Activated CD4-positive, CD25-positive, alpha-beta regulatory T cell treated with anti-CD3 and anti-CD28 coated beads, Interleukin-2, amount 50 U/mL, for 16 hours (primary cell): ENCODE measurements at places on chromosomes 12 and 14.
A peak's percentile ranks its signal among the peaks of the same experiment; 100 is the strongest.

- DNase-seq, result no peak
Measured at GRCh38 chr12:94092516-94093241, 55.7 kb upstream of the PLXNC1 start.

DNA sequence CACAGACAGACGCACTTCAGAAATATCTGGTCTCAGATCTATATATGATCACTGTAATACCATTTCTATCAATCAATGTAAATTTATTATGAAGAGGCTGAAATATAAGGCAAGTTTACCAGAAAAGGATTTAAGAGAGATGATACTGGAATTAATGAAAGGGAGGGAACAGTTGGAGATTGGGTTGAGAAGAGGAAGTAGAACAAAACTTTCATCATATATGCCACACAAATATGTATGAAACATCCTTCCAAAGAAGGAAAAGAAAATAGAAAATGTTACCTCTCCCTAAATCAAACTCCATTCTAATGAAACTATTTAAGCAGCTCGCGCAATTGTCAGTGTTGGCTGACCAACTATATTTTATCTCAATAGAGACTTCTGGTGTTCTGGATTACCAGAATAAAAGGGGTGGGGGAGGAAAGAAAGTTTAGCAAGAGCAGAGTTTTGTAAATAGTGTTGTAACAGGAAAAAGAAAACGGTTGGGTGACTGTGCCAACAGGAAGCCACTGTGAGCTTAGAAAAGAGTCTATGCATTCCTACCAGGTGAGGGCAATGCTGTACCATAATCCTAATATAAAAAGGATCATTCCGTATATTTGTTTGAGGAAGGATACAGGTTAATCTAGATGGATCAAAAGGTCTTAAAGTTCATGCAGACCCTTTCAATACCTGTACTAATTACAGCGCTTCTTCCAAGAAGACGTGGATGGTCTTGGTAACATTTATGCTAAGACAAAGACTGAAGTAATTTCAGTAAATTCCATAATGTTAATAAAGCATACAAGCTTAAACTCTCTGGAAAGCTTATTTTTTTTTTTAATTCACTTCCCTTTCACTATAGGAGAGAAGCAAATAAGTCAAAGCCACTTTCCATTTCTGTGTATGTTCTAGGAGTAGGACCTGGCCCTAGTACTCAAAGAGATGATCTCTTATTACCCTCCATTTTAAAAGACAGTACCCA, 14.5 kb upstream of the LLPH start:
- DNase-seq, result no peak

DNA sequence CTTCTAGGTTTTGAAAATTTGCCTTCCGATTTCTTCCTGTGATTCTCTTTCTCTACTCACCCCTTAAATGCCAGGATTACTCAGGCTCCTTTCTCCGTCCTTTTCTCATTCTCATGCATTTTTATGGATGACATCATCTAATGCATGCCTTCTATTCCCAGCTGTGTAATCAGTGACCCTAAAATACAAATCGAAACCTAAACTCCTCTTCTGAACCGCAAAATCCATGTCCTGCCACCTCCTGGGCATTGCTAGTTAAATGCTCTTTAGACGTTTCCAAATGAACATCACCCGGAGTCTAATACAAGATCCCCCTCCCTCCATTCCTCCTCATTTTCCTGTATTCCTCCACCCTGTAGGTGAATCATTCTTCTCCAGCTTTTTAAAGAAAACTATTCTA, 1703.1 kb upstream of the FLRT2 start:
- no peak for DNase-seq

DNA sequence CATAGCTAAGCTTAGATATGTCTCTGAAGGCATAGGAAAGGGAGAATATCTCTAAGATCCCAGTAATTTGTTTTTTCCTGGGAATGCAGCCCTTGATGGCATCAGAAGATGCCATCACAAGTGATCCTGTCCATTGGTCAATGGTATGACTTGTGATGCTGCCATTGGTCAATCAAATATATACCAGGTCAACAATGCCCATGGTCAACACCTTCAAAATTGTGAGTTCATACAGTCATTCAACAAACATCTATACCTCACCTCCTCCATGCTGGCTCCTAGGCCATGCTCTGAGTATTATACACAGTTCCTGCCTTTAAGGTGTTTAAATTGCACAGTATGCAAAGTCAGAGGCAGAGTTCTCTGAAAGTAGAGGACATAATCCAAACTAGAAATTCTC, 19.3 kb upstream of the IL22 start:
- DNase-seq, result no peak

- DNase-seq, result no peak
Measured at GRCh38 chr14:58129208-58129607, 22.8 kb downstream of the ARMH4 start.

DNA sequence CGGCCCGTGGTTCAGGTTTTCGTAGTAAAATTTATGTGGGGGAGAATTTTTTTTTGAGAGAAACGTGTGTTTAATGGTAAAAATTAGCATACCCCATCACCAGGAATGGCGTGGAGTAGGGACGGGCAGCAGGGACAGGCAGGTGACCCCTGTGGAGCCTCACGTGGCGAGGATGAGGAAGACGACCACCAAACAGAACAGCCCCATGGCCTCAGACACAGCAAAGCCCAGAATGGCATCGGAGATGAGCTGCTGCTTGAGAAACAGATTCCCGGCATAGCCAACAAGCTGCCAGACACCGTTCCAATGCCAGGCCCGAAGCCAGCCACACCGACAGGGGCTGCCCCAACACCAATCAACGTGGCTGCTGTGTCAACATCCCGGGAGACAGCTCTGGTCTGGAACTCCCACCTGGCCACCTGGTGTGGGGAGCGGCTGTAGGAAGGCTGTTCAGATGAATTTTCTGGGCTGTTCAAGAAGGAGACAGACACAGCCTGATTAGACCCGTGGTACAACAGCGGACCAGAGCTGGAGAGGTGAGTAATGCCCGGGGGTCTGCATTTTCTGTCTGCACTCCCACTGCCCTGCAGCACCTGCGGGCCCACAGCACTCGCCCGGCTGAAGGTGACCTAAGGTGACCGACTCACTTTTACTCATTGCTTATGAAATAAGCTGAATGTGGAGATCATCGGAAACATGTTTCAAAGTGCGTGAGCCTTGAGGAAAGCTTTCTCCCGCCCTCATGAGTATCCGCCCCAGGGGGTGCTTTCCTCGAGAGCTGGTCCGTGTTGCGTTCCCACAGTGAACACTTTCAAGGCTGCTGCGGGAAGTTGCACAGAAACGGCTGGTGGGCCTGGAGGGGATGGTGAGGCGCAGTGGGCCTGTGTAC, 10.6 kb downstream of the TMEM121 start:
- DNase-seq, result no peak

- DNase-seq, result no peak
Measured at GRCh38 chr14:40218282-40218941, 786.2 kb upstream of the FBXO33 start.

GRCh38 chr12:2170376-2170775, 117.6 kb downstream of the CACNA1C start:
- no peak for DNase-seq

- DNase-seq, result peak; percentile 83
Measured at GRCh38 chr12:2877047-2877952, at the start of the genes FOXM1 and RHNO1. Gene FOXM1, minus strand, starts transcription at chr12:2877174. Its CDS starts 2,696 bp downstream, at chr12:2874478. Gene RHNO1, plus strand, starts transcription at chr12:2877223. Its CDS starts 8,144 bp downstream, at chr12:2885367.

DNA sequence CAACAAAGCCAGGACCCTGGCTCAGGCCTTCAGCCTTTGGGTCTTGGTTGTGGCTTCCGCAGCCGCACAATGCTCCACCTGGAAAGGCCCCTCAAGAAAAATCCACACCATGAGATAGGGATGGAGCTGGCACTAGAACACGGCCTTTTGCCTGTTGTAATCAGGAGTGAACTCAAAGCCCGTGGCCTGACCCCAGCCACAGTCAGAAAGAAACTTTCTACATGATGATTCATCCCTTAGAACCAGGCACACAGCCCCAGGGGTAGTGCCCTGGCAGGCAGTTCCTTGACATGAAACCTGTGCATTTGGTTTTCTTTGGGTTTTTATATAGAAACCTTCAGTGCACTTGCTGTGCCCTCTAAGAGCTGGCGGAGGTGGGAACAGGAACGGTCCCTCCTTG, 5.1 kb downstream of the CLMN start:
- no peak for DNase-seq

GRCh38 chr12:88052686-88053085, 23.5 kb upstream of the C12orf50 start:
- DNase-seq, result no peak

DNA sequence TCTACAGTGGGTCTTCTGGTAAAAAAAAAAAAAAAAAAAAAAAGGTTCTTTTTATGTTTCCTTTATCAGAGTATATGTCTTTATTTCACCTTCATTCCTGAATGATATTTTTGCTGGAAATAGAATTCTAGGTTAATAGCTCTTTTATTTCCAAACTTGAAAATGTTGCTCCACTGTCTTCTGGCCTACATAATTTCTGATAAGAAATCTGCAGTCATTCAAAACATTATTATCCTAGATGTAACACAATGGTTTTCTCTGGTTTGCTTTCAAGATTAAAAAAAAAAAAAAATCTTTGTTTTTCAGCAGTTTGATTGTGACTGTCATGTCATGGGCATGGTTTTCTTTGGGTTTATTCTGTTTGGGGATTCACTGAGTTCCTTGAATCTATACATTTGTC, 19.5 kb downstream of the DCP1B start:
- DNase-seq, result no peak

DNA sequence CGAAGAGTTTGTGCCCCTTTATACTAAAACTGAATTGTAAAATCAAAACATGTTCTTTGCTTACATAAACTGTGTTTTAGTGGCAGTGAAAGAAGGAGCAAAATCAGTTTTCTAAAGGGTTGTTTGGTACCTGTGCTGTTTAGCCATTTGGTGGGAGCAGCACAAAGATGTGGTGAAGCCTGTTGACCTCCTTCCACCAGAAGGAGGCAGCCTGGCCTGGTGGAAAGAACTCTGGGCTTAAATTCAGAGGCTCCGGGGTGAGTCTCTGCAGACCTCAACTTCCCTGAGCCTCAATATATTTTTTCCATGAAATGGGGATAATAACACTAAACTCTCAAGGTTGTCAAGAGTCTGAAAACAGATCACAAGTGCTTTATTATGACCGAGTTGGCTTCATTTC, 502.5 kb downstream of the VRK1 start:
- DNase-seq, result no peak

GRCh38 chr14:22071006-22071405, 397.4 kb upstream of the OR4E1 start:
- no peak for DNase-seq

- no peak for DNase-seq
Measured at GRCh38 chr12:131639270-131639940, 71.5 kb upstream of the SFSWAP start.

DNA sequence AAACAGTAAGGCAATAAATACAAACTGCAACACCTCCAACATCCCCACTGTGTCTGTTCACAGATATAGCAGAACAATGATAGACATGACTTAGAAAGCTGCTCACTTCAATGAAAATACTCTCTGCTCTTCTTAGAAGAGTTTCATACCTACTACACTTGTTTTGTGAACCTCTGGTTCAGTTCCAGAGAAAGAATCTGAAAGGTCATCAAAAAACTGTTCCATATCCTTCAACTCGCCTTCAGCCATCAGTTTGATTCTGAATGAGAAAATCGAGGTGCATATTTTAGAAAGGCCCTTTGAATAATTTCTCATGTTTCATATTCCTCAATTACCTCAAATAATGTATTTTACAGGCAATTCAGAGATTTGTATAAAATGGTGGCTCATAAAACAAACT, 5.5 kb downstream of the ANAPC5 start:
- DNase-seq, result no peak

DNA sequence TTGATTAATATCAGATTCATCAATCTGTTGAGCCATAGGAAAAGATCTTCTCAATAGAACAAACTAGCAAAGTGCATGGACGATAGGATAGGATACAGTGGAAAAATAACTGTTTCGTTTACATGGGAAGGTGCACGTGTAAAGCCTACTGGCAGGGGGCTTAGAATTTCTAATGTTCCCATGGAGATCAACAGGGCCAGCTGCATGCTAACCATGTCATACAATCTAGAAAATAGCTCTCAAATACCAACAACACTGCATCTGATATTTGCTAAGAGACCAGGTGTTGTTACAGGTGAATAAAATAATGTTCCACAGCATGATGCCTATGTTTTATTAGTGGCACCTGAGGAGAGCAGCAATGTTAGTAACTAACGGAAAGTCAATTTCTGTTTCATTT, 72.5 kb downstream of the ACSS3 start:
- no peak for DNase-seq

- DNase-seq, result no peak
Measured at GRCh38 chr14:38419579-38419978, 163.7 kb upstream of the CLEC14A start.

DNA sequence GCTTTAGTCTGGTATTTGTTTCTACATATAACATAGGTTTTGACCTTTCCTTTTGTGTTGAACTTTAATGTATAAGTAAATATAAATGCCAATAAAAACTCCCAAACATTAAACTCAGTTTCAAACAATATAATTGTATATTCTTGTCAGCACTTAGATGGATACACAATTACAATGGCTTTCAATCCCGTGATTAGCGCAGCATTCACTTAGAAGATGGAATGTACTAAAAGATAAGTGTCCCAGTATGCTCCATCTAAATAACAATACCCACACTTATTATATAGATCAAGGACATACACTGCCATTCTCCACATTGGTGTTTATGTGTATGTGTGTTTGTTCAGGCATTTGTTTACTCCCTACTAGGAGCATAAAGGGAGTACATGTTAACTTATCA, 193.1 kb downstream of the SOX5 start:
- no peak for DNase-seq

GRCh38 chr14:42222924-42223471, 616.3 kb downstream of the LRFN5 start:
- no peak for DNase-seq

DNA sequence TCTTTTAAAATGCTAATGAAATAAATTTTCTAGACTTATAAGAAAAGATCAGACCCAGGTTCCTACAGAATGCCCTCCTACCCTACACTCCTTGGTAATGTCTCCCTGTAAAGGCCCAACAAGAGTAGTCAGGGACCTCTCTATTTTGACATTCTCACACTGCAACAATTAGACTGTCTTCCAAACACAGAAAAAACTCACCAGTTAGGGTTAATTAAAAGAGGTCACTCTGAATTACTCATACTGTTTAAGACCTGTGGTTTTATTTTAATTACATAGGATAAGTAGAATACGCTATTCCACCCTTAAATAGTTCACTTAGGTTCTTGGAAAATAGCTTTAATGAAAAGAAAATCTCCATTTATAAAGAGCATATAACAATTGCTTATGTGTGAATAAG, 142.4 kb downstream of the ITPR2 start:
- no peak for DNase-seq
